GM23338 (cell line): ENCODE measurements at places on chromosomes 2 and 18.

DNA sequence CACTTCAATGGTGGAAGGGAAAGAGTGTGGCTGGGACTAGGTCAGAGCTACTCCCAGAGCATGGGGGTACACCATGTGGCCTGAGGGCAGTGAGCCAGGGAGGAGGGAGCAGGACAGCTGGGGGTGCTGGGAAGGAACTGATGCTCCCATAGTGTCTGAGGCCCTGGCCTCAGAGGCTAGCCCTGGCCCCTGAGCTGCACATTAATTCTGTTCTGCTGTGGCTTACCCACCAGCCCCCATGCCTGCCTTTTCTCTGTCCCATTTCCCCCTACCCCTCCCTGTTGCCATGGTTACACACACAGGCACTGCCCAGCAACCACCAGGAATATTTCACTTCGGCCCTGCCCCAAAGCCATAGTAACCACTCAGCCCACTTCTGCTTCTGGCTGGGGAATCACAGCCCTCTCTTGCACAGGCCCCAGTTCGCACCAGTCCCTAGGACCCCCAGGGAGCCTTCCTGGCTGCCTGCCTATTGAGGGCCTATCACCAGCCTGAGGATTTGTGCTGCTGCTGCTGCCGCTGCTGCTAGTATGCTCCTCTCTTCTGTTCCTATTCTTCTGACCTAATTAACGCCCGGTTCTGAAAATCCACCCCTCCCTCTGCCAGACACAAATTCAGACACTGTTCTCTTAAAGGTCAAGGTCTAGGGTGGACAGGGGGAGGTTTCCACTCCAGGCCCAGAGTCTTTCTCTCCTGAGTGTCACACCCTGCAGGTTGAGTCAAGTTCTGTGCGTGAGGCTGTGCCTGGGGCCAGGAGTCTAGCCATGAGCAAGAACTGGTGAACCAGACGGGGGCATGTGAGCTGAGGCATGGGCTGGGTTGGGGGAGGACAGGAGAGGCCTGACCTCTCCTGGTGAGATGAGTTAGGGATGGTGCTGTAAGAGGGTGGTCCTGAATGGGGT, 87.1 kb upstream of the MCFD2 start:
- no peak overlapping the region for H3K27ac ChIP-seq
- H3K4me3 ChIP-seq: no peak overlapping the region
- no peaks in the 10 kb centered on the region for H3K4me1 ChIP-seq
- no peaks in the 10 kb centered on the region for H3K27me3 ChIP-seq
- peak; percentile 47 for DNase-seq

GRCh38 chr2:28274911-28275685, 117.6 kb upstream of the FOSL2 start:
- H3K4me1 ChIP-seq: peaks cover 7% of the 10 kb centered on the region; the same call in 1 of the 2 replicates
- H3K27ac ChIP-seq: no peak overlapping the region
- no peaks in the 10 kb centered on the region for H3K36me3 ChIP-seq
- no peaks in the 10 kb centered on the region for H3K27me3 ChIP-seq

DNA sequence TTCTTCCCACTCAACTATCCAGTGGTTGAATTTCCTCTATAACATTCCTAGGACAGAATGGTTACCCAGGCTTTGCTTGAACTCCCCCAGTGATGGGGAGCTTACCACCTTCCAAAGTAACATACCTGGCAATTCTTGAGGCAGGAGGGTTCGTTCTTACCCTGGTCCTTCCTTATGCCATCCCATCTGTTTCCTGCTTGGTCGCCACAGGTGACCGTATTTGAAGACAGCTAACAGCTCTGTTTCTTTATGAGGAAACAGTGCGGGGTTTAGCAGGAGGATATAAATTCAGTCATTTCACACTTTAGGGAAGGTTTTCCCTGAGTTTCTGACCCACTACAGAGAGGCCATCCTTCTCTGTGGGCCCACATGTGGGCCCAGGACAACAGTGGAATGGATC, 42.6 kb downstream of the FOSL2 start:
- DNase-seq: no peak
- H3K27ac ChIP-seq: no peak overlapping the region
- no peak overlapping the region for H3K4me3 ChIP-seq
- H3K27me3 ChIP-seq: no peaks in the 10 kb centered on the region
- no peaks in the 10 kb centered on the region for H3K36me3 ChIP-seq

DNA sequence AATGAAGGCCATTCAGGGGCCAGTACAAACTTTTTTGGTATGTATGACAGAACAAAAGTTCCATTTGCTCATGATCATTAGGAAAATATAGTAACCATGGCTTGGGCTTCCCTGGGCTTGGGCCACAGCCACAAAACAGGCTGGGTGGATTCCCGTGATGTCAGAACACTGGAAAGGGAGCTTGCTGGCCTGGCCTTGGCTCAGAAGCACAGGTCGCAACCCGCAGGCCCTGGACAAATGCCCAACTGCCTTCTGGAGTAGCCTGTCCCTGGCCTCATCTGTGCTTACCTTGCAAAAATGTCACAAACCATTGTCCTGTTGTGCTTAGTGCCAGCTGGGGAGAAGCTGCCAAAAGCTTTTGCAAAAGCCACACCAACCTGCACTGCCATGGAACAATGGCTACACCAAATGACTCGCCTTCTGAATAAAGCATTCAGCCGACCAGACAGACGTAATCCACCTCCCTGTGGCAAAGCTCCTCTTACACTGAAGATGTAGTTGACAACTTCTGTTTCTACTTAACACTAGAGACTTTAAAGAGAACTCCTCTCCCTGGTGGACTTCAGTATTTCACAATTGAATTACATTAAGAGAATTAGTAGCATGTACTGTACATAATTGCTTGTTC, 125.5 kb downstream of the ANKRD44 start:
- H3K4me3 ChIP-seq: no peak overlapping the region
- no peaks in the 10 kb centered on the region for H3K27me3 ChIP-seq
- H3K36me3 ChIP-seq: no peaks in the 10 kb centered on the region
- no peak overlapping the region for H3K27ac ChIP-seq

- 0 out of 2 replicates have a peak, but pooled peaks cover under 1% of the 10 kb centered on the region for H3K4me1 ChIP-seq
- no peak overlapping the region for H3K4me3 ChIP-seq
- no peak overlapping the region for H3K27ac ChIP-seq
- no peaks in the 10 kb centered on the region for H3K27me3 ChIP-seq
- H3K36me3 ChIP-seq: no peaks in the 10 kb centered on the region
- no peak for DNase-seq
These were observed 81.5 kb downstream of the DPP4 start for GRCh38 chr2:161992531-161992930.

DNA sequence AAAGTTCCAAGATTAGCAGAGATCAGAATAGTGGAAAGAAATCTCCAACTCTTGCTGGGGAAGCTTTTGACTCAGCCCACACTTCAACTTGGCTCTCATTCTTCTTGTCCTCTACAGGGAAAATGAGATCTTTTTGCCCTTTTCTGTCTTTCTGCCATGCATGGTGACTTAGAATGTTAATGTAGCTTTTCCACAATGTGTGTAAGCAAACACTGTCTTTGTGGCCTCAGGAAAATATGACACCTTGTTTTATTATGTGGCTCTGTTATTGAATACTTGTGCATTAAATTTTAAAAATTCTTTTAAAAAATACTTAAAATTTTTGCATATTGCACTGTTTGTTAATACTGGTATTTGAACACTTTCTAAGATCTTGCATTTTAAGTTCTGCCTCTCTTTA, 65.4 kb upstream of the WDR75 start:
- peaks cover 24% of the 10 kb centered on the region for H3K4me1 ChIP-seq
- no peak overlapping the region for H3K4me3 ChIP-seq
- no peaks in the 10 kb centered on the region for H3K27me3 ChIP-seq
- H3K36me3 ChIP-seq: no peaks in the 10 kb centered on the region

- DNase-seq: no peak
- H3K27ac ChIP-seq: no peak overlapping the region
- no peak overlapping the region for H3K4me3 ChIP-seq
- H3K4me1 ChIP-seq: peaks cover 8% of the 10 kb centered on the region
These were observed 52.9 kb upstream of the EML6 start for GRCh38 chr2:54670485-54671009.

- no peaks in the 10 kb centered on the region for H3K4me1 ChIP-seq
- DNase-seq: no peak
- H3K36me3 ChIP-seq: no peaks in the 10 kb centered on the region
- H3K4me3 ChIP-seq: no peak overlapping the region
These were observed 52.6 kb upstream of the ATP5MC3 start for GRCh38 chr2:175234153-175234552.
